Activated T-cell treated with anti-CD3 and anti-CD28 coated beads, Interleukin-2, amount 50 U/mL, for 72 hours (primary cell): ENCODE measurements at places on chromosomes 12 and 14. TPM values are rescaled to one million over a fixed set of nuclear protein-coding genes. Genes with fewer than 3 reads are reported as not detected.

GRCh38 chr12:55226523-55226922 lies 5.7 kb downstream of the OR10A7 start:
- H3K27ac ChIP-seq = no peak overlapping the region
- H3K36me3 ChIP-seq = no peaks in the 10 kb centered on the region
- H3K4me1 ChIP-seq = peaks cover 6% of the 10 kb centered on the region
- H3K4me3 ChIP-seq = no peak overlapping the region

Gene CRY1
- 24.1 TPM for total RNA-seq

GRCh38 chr12:66014818-66015217 lies 115.7 kb downstream of the LLPH start:
- peaks cover 24% of the 10 kb centered on the region for H3K27me3 ChIP-seq
- H3K27ac ChIP-seq = no peak overlapping the region
- H3K4me3 ChIP-seq = no peak overlapping the region
- no peaks in the 10 kb centered on the region for H3K4me1 ChIP-seq
- no peak for DNase-seq
- H3K36me3 ChIP-seq = peaks cover 3% of the 10 kb centered on the region

Gene C12orf54
- total RNA-seq = not detected

Gene ADCY4
- total RNA-seq = 4.6 TPM

DNA sequence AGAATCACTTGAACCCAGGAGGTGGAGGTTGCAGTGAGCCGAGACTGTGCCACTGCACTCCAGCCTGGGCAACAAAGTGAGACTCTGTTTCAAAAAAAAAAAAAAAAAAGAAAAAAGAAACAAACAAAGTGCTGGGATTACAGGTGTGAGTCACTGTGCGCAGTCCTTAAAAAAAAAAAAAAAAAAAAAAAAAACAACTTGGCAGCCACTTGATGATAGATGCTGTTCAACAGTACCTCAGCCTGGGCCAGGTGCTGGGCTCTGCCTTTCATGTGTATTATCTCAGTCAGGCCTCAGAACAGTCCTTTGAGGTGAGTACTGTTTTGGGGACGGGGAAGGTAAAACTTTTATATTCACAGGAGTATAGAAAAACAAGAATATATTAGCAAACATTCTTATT lies 9.6 kb downstream of the ACADS start:
- H3K36me3 ChIP-seq = peaks cover 5% of the 10 kb centered on the region
- no peak for DNase-seq
- no peak overlapping the region for H3K4me3 ChIP-seq
- H3K4me1 ChIP-seq = no peaks in the 10 kb centered on the region
- no peak overlapping the region for H3K27ac ChIP-seq
